ENCODE measurements at places on chromosomes 7 and 10.

DNA sequence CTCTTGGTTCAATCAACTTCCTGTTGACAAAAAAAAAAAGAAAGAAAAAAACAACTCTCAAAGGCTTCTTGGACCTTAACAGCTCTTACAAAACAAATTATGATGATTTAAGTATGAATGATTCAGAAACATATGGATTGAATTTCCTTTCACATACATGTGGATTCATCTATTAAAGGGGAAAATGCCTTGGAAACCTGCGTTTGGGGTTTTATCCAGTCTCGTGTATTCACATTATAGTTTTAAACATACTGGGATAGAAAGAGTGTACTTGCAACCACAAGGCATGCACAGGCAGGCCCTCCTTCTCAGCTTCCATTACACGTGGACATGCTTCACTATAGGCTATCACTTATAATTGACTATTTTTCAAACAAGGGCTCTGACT is 286.7 kb downstream of the INHBA start:
- DNase-seq: no peak

DNA sequence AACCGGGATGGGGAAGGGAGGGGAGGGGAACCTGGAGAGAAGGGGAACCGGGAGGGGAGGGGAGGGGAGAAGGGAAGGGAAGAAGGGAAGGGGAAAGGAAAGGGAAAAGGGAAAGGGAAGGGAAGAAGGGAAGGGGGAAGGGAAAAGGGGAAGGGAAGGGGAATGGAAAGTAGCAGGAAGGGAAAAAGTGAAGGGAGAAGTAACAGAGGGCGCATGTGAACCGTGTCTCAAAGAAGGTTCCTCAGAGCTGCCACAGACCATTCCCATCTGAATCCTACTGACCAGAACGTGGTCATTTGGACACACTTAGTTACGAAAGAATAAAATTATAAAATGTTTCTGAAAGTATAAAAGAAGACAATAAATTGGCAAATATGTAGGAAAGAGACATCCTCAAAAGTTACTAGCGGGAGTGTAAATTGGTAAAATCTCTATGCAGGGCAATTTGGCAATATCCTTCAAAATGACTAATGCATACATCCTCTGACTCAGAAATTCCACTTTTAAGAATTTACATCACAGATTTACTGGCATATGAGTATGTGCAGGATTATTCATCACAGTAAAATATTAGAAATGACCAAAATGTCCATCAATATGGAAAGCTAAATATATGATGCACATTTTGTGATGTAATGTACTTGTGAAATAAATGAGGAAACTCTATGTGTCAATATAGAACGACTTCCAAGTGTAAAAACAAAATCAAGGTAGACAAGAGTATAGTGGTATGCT is 12.9 kb downstream of the C10orf67 start:
- no peak for DNase-seq

GRCh38 chr7:101865031-101865430 is 47.6 kb downstream of the CUX1 start:
- DNase-seq: no peak

DNA sequence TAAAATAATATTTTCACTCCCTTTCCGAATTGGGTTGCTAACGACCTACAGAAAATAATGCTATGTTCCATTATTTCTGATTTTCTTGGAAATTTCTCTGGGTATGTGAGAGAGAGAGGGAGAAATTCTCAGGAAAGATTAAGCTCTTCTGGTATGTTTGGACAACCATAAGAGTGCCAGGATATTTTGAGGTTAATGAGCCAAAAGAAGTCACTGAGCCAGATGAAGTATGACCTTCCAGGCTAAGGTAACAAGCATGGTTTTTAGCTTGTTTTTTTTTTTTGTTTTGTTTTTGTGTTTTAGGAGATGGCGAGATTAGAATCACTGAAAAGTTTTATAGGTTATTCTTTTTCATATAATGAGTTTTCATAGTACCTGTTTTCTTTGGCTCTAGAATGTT is 171.0 kb upstream of the FOXP2 start:
- DNase-seq: no peak

- no peak for DNase-seq
These were observed 77.6 kb downstream of the BICC1 start for GRCh38 chr10:58590152-58590840.

GRCh38 chr7:42493436-42494198 is 256.6 kb upstream of the GLI3 start:
- no peak for DNase-seq

- DNase-seq: no peak
These were observed 46.7 kb downstream of the FZD1 start for GRCh38 chr7:91310830-91311460.

- DNase-seq: no peak
These were observed 109.8 kb downstream of the SGMS1 start for GRCh38 chr10:50513956-50514355.

GRCh38 chr7:42414941-42415505 is 178.0 kb upstream of the GLI3 start:
- DNase-seq: no peak

DNA sequence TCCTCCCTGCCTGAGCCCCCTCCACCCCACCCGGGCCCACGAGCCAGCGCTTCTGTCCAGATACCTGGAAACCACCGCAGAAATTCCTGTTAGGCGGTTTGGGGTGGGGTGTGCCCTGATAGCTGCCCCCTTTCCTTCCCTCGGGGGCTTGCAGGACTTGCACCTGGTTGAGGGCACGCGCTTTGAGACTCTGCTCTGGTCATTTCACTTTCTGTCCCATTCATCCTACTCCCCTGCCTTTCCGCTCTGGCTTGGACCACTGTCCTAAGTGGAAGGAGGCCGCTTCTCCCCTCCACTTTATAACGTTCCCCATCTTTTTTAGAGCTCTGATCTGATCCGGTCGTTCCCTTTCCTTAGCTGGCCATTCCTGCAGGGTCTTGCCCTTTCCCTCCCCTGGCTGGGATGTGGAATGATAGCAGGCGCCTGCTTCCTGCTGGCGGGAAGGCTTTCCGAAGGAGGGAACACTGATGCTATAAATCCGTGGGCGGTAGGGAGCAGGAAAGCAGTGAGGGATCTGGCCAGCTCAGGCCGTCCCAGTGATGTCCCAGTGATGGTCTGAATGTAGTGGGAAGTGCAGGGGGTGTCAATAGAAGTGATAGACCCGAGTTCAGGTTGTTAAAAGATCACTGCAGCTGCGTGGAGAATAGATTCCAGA is 852 bp upstream of the PRKAR1B start:
- DNase-seq: no peak

- DNase-seq: no peak
These were observed 435.8 kb downstream of the NRG3 start for GRCh38 chr10:82310839-82311238.

GRCh38 chr7:117949232-117949631 is 76.0 kb upstream of the CTTNBP2 start:
- DNase-seq: no peak

- DNase-seq: no peak
These were observed 16.5 kb downstream of the ADAMTS14 start for GRCh38 chr10:70688828-70689227.

- DNase-seq: no peak
These were observed 82.6 kb upstream of the PRKG1 start for GRCh38 chr10:50991456-50992355.

GRCh38 chr10:61024856-61025201 is 80.8 kb upstream of the RHOBTB1 start:
- DNase-seq: no peak

DNA sequence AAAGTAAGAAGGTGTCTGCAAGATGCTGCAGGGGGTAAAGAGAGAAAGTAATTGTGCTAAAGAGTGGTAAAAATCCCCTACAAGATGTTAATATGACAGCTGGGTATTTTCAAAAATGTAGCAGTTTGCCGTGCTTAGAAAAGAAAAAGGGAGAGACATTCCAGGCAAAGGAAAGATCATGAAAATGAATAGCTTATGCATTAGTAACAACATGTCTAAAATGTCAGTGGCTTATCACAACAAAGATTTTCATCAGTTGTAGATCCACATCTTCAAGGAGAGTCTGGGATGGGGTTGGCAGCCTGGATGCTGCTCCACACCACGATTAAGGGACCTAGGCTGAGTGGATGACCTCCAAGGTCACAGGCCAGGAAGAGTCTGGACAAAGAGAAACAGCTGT is 920.9 kb downstream of the GRID1 start:
- DNase-seq: no peak

GRCh38 chr7:45178241-45179225 is 20.9 kb downstream of the RAMP3 start:
- no peak for DNase-seq

- DNase-seq: no peak
These were observed 19.9 kb upstream of the FMC1 start for GRCh38 chr7:139321071-139321745.

- DNase-seq: no peak
These were observed 1.0 kb downstream of the INMT start for GRCh38 chr7:30752979-30753378.

DNA sequence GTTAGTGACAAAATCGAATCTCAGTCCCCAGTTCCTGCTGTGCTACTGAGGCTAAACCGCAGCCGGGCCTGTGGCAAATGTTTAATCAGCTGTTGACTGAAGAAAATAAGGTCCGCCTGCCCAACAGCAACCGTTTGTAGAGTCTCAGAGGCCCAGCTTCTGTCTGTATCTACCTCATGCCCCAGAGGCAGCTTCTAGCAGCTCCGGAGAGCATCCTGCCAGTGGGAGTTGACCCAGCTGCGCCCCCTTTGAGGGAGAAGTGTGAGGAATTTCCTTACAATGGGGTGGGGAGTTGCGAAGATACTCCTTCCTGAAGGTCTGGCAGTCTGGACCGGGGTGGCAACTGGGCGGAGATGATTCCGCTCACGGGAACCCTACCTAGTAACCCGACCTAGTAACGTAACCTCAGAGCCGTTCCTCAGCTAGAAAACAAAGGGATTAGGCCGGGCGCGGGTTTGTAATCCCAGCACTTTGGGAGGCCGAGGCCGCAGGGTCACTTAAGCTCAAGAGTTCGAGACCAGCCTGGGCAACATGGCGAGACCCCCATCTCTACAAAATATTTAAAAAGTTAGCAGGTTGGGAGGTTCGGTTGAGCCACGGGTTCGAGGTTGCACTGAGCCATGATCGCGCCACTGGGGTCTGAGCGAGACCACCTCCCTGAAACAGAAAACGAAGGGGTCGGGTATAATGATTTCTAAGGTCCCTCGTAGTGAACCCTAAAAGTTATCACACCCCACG is 846 bp upstream of the ZNF775 start:
- DNase-seq: no peak

DNA sequence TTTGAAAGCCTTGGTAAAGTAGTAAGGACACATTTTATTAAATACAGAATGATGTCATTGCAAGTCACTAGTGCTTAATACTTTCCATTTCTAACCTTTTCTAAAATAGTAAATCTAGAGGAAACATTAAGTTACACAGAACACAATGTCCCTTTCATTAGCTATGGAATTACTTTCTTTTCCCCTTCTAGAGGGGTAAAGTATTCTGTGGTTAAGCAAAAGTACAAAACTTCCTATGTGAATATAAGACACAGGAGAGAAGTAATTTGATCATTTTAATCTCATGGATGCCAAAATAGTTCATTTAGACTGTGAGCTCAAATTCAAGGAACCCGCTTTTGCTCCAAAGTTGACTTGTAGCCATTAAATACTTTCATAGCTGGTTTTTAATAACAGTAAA is 49.8 kb downstream of the SEMA3E start:
- DNase-seq: no peak

DNA sequence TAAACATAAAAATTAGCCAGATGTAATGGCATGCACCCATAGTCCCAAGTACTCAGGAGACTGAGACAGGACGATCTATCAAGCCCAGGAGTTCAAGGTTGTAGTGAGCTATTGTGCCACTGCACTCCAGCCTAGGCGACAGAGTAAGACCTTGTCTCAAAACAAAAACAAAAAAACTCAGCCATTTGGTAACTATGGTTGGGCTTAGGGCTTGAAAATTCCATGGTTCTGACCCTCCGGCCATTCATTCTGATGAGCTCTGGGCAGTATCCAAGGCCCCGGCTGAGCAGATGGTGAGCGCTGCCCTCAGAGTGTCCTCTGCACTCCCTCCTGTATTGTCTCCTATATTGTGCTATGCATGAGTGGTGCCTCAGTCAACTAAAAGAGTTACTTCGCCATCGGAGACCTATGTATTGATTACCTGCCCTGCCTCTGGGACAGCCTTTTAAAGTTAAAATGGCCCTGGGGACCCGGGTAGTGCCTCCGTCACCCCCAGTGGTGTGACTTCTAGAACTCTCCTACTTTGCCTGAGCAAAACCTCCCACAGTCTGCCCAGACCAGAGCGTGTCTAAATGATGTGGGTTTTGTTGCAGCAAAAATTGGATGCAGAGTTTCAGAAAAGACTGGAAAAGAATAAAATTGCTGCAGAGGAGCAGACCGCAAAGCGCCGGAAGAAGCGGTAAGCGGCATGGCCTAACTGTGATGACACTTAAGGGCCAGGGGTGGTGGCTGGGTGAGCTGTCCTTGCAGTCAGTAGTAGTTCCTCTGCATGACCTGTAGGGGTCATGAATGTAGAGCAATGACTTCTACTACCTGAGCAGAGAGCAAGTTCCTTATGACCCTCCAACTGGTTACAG is 8.1 kb downstream of the PRKRIP1 start:
- peak; percentile 65 for DNase-seq

GRCh38 chr7:67856046-67856445 is 859.4 kb downstream of the TYW1 start:
- no peak for DNase-seq

GRCh38 chr10:8084799-8085198 is 30.3 kb downstream of the GATA3 start:
- no peak for DNase-seq

GRCh38 chr10:9878383-9878782 is 1139.3 kb upstream of the CELF2 start:
- DNase-seq: no peak

GRCh38 chr10:75211007-75211691 is 553 bp downstream of the VDAC2 start:
- DNase-seq: peak; percentile 38

DNA sequence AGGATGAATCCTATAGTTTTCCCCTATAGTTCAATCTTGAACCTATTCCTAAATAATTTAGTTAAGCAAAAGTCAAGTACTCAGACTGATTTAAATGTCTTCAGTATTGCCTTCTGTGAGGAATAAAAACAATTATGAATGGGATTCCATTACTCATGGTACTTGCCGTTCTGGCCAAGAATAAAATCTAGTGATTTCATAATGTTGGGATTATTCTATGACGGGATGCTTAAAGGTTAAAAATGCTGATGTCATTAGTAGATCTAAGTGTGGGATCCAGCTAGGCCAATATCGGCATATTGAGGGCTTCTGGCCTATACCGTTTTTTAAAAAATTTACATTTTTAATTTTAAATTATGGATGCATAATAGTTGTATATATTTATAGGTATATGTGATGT is 5.3 kb downstream of the BPGM start:
- no peak for DNase-seq

DNA sequence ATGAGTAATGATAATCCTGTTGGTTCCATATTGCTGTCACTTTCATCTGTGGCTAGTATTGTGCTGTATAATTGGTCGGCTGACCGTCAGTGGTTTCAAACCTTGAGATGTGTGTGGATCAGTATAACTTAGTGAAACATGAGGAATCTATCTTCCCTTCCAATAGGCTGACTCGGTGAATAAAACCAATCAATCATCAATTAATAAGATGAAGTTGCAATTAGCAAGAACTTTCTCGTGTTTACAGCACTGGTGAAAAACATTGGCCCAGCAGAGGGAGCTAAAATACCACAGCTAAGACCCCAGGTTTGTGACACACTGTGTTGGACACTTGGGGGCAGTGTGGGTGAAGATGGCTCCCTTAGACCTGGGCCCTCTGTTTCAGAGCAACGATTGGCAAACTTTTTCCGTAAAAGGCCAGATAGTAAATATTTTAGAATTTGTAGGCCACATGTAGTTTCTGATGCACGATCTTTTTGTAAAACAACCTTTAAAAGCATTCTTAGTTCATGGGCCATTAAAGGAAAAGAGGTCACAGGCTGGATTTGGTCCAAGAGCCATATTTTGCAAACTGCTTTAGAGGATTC is 47.8 kb downstream of the STRA8 start:
- peak; percentile 87 for DNase-seq

All from GM13977 (cell line).